ENCODE measurements at places on chromosomes 16 and 17. TPM values are rescaled to one million over a fixed set of nuclear protein-coding genes. Genes with fewer than 3 reads are reported as not detected.
A peak's percentile ranks its signal among the peaks of the same experiment; 100 is the strongest.

DNA sequence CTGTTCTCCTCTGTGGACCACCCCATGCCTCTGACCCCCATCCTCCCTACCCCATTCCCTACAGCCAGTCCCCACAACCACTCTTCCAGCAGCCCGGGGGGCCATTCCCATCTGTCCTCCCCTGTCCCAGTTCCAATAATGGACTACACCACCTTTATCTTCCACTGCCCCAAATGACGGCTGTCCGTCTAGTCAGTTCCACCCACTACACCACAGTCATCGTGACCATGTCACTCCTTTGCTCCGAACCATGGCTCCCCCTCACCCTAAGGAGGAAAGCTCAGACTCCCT, 15.3 kb downstream of the PDP2 start:
- no peak overlapping the region for H3K4me3 ChIP-seq
- H3K27ac ChIP-seq, result no peak overlapping the region
- H3K27me3 ChIP-seq, result no peaks in the 10 kb centered on the region
- DNase-seq, result no peak
- H3K4me1 ChIP-seq, result peaks cover 66% of the 10 kb centered on the region

DNA sequence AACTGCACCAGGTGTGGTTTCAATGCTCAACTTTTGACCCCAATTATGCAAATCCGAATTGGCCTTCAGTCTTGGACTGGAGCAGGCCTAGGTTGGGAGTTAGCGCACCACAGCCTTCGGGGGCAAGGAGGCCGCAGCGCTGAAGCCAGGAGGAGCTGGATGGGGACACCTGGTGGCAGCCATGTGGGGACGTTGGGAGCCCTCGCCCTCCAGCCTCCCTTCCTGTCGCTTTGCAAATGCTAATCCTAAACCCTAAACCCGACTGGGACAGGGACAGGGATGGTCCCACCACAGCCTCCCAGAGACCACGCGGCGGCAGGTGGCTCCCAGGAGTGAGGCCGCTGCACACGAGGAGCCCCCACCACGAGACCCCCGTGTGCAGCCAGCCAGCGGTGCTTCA, 58.7 kb downstream of the KLHDC4 start:
- H3K4me1 ChIP-seq, result peaks cover 19% of the 10 kb centered on the region
- no peak for DNase-seq
- peaks cover 3% of the 10 kb centered on the region for H3K36me3 ChIP-seq
- H3K27ac ChIP-seq, result no peak overlapping the region
- H3K27me3 ChIP-seq, result no peaks in the 10 kb centered on the region
- no peak overlapping the region for H3K4me3 ChIP-seq

- peaks cover 5% of the 10 kb centered on the region for H3K4me1 ChIP-seq
- H3K4me3 ChIP-seq, result no peak overlapping the region
- H3K27me3 ChIP-seq, result no peaks in the 10 kb centered on the region
- H3K27ac ChIP-seq, result no peak overlapping the region
- DNase-seq, result no peak
Measured at GRCh38 chr16:27781195-27781524, 231.2 kb downstream of the KATNIP start.

Gene KRT27
- total RNA-seq, result not detected

Gene UBALD1
- total RNA-seq, result 10.4 TPM

Gene MYH8
- not detected for total RNA-seq

DNA sequence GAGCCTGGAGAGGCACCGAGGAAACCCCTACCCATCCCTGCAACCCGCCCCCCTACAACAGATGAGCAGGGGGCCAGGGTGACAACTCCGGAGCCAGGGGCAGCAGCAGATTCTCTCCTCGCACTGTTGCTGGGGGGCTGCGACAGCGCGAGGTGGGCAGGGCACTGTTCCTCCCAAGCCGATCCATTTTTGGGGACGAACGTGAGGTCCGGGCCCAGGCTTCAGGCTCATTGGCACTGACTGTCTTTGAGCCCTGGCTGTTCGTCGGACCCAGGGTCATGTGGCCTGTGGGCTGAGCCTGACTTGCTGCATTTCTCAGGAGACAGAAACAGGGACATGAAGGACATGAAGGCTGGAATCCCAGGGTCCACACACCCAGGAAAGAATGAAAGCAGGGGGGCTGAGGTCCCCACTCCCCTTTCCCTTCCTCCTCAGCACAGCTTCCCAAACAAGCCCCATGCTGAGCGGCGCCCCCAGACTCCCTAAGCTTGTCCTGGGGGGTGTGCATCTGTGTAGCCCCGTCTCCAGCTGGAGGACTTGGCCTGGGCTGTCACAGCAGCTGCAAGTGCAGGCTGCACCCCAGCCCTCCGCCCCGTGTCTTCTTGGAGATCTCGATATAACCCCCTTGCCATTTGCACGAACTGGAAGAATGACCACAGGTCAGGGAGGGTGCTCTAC, 18.7 kb downstream of the CEP295NL start:
- H3K4me3 ChIP-seq, result no peak overlapping the region
- H3K36me3 ChIP-seq, result no peaks in the 10 kb centered on the region

Gene ATP1B2
- total RNA-seq, result 0.40 TPM

- DNase-seq, result no peak
- H3K27me3 ChIP-seq, result no peaks in the 10 kb centered on the region
Measured at GRCh38 chr16:9000664-9001063, 37.0 kb upstream of the USP7 start.

GRCh38 chr17:33596899-33597298, 303.8 kb upstream of the ASIC2 start:
- no peak overlapping the region for H3K27ac ChIP-seq
- no peaks in the 10 kb centered on the region for H3K4me1 ChIP-seq
- H3K27me3 ChIP-seq, result no peaks in the 10 kb centered on the region
- DNase-seq, result no peak
- no peaks in the 10 kb centered on the region for H3K36me3 ChIP-seq

DNA sequence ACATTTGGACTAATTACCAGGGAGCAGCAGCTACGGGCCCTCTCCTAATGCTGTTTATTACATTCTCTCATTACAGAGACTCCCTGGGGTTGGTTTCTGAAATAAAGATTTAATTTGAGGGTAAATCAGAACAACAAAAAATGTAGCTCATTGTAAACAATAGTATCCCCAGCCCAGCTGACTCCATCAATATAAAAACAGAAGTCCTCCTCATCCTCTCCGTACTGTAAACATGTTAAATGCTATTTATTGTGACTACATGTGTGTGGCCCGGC, 670.4 kb downstream of the TOX3 start:
- no peaks in the 10 kb centered on the region for H3K4me1 ChIP-seq
- H3K27me3 ChIP-seq, result no peaks in the 10 kb centered on the region
- DNase-seq, result no peak
- H3K4me3 ChIP-seq, result no peak overlapping the region

Gene OTOP2
- not detected for total RNA-seq

DNA sequence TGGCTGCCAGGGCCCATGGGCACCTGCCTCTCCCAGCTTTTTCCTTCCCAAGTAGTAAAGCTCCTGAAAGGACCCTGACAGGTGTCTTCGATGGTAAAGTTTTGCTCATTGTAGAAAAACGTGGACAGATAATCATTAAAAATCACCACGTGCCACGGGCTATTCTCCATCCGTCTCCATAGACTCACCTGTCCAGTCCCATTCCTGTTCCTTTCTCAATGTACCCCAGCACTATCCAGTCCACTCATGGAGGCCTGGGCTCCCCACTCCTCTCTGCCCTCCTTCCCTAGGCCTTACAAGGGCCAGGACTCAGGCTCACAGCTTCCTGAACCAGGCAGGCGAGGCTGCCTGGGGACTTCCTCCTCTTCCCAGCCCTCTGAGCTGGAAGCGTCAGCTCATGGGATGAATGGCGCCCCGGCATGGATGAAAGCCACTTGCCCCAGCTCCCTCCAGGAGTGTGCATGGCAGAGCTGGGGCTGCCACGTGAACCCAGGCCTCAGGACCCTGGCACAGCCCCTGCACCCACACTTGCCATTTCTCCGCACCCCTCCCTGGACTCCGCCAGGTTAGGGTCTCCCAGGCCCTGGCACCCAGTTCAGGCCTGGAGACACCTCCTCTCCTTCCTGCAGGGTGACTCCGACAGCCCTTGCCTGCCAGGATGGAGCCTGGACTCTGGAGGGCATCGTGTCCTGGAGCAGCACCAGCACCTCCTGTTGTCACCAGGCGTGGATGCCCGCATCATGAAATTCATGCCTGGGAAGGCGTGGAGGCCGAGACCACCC, 8.8 kb downstream of the CTRB1 start:
- no peak for DNase-seq
- H3K4me3 ChIP-seq, result no peak overlapping the region
- H3K27ac ChIP-seq, result no peak overlapping the region

Gene MMP25
- total RNA-seq, result 0.49 TPM

GRCh38 chr17:40356990-40357881, 7.3 kb downstream of the GJD3 start:
- H3K36me3 ChIP-seq, result peaks cover 12% of the 10 kb centered on the region
- no peak for DNase-seq
- no peaks in the 10 kb centered on the region for H3K27me3 ChIP-seq

Gene SLC5A10
- total RNA-seq, result not detected

GRCh38 chr17:28745786-28746411, 2.1 kb downstream of the TRAF4 start:
- peaks cover 60% of the 10 kb centered on the region for H3K4me1 ChIP-seq
- peak overlapping the region; percentile 95 for H3K27ac ChIP-seq
- peak; percentile 91 for DNase-seq
- H3K36me3 ChIP-seq, result peaks cover 21% of the 10 kb centered on the region
- H3K4me3 ChIP-seq, result peak overlapping the region; percentile 85

DNA sequence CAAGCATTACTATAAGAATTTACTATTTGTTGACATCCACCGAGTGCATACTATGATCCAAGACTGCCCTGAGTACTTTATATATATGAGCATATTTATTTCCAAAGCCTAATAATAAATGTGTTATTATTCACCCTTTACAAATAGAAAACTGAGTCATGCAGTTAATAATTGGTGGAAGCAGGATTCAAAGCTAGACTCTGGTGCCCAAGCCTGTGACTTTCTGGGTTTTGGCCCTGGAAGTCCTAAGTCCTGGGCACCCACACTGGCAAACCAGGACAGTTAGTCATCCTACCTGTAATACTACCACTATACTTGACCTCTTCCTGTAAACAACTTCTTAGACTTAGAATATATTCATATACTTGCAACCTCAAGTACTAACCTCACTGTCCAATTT, 257.4 kb upstream of the IRX5 start:
- no peaks in the 10 kb centered on the region for H3K27me3 ChIP-seq
- H3K4me1 ChIP-seq, result no peaks in the 10 kb centered on the region
- no peak for DNase-seq
- no peak overlapping the region for H3K4me3 ChIP-seq

DNA sequence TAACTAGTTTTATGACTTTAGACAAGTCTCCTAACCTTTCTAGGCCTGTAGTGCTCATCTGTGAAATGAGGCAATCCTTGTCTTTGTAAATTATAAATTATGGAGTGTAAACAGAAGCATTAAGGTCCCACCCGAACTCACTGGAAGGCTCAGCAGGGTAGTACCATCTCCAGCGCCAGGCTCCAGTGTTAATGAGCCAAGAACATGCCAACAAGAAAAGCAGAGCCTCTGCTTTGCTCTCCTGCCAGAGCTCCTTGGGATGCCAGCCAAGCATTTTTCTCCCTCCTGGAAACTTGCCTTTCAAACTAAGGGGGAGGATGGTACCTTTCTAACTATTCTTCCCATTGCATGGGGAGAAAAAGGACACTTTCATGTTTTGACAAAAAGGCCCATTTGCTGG, 14.9 kb downstream of the LIMD2 start:
- H3K36me3 ChIP-seq, result peaks cover 36% of the 10 kb centered on the region
- no peaks in the 10 kb centered on the region for H3K27me3 ChIP-seq
- H3K27ac ChIP-seq, result no peak overlapping the region
- peak; percentile 55 for DNase-seq
- peaks cover 8% of the 10 kb centered on the region for H3K4me1 ChIP-seq
- H3K4me3 ChIP-seq, result no peak overlapping the region

Gene P2RX1
- total RNA-seq, result not detected

GRCh38 chr16:76535-77272, 1.3 kb upstream of the MPG start:
- peaks cover 6% of the 10 kb centered on the region for H3K36me3 ChIP-seq
- H3K4me1 ChIP-seq, result peaks cover 43% of the 10 kb centered on the region
- H3K27ac ChIP-seq, result peak overlapping the region; percentile 88
- H3K27me3 ChIP-seq, result no peaks in the 10 kb centered on the region
- H3K4me3 ChIP-seq, result peak overlapping the region; percentile 79

DNA sequence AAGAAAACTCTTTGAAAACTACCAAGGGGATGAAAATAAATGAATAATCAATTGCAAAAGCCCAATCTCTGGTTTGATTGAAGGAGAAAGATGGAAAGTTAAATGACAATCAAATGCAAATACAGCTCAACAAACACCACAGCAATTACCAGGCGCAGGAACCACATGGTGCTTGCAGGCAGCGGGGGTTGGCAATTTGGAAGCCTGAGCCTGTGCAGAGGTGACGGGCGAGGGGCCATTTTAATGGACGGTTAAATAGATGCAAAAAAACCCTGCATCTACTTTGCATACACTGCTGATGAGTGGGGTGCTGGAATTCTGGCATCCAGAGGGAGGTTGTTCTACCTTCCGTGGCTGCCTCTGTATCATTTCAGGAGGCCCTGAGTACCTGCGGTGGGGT, 4.8 kb upstream of the SEZ6 start:
- H3K4me3 ChIP-seq, result no peak overlapping the region
- no peak for DNase-seq
- no peak overlapping the region for H3K27ac ChIP-seq
- H3K36me3 ChIP-seq, result no peaks in the 10 kb centered on the region

GRCh38 chr17:238964-239259, 57.5 kb upstream of the DOC2B start:
- H3K4me3 ChIP-seq, result no peak overlapping the region
- H3K36me3 ChIP-seq, result no peaks in the 10 kb centered on the region
- H3K27me3 ChIP-seq, result no peaks in the 10 kb centered on the region

Gene APPBP2
- total RNA-seq, result 47.9 TPM

Gene JPT1
- 23.4 TPM for total RNA-seq

DNA sequence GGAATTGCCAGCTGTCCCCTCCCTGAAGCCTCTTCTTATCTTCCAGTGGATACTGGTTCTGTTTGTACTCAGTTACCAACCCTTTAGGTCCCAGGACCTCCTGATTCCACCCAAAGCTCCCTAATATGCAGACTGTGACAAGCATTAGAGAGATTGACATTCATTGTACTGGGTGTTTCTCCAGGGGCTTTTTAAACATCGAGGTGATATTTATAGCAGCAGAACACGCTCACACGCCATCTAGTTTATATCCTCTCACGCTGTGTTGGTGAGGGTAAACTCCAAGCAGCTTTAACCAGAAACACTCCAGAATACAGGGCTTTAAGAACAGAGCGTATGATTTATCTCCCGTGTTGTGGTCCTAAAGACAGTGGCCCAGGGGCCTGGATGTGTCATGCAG, 238.4 kb downstream of the IRF8 start:
- no peak overlapping the region for H3K27ac ChIP-seq
- no peak for DNase-seq
- H3K27me3 ChIP-seq, result no peaks in the 10 kb centered on the region
- no peak overlapping the region for H3K4me3 ChIP-seq
- H3K4me1 ChIP-seq, result no peaks in the 10 kb centered on the region

- H3K27ac ChIP-seq, result no peak overlapping the region
- no peak for DNase-seq
- H3K4me1 ChIP-seq, result peaks cover 11% of the 10 kb centered on the region
Measured at GRCh38 chr17:61394630-61395408, 4.8 kb upstream of the TBX2 start.

Gene TPSG1
- not detected for total RNA-seq

Gene ABCA9
- 22.4 TPM for total RNA-seq

Gene ADAM11
- 0.29 TPM for total RNA-seq

Gene MYH3
- 3.5 TPM for total RNA-seq

GRCh38 chr16:13351181-13351580, 449.8 kb downstream of the SHISA9 start:
- no peaks in the 10 kb centered on the region for H3K4me1 ChIP-seq
- no peaks in the 10 kb centered on the region for H3K36me3 ChIP-seq
- H3K27ac ChIP-seq, result no peak overlapping the region
- no peak overlapping the region for H3K4me3 ChIP-seq
- H3K27me3 ChIP-seq, result no peaks in the 10 kb centered on the region
- DNase-seq, result no peak

Gene LITAFD
- total RNA-seq, result not detected

Gene TBX2
- 20.2 TPM for total RNA-seq

Data from thyroid gland (tissue), 4 donors.